Kidney glomerular epithelial cell (primary cell): ENCODE measurements at places on chromosomes 7 and 10.
A peak's percentile ranks its signal among the peaks of the same experiment; 100 is the strongest.

- no peak for DNase-seq
These were observed 269.1 kb upstream of the GLI3 start for GRCh38 chr7:42506097-42506496.

- no peak for DNase-seq
These were observed 32.6 kb downstream of the UMAD1 start for GRCh38 chr7:7673240-7673550.

- no peak for DNase-seq
These were observed 8.3 kb upstream of the RHOBTB1 start for GRCh38 chr10:60952067-60952845.

- no peak for DNase-seq
These were observed 180.9 kb downstream of the CTTNBP2 start for GRCh38 chr7:117692338-117692737.

DNA sequence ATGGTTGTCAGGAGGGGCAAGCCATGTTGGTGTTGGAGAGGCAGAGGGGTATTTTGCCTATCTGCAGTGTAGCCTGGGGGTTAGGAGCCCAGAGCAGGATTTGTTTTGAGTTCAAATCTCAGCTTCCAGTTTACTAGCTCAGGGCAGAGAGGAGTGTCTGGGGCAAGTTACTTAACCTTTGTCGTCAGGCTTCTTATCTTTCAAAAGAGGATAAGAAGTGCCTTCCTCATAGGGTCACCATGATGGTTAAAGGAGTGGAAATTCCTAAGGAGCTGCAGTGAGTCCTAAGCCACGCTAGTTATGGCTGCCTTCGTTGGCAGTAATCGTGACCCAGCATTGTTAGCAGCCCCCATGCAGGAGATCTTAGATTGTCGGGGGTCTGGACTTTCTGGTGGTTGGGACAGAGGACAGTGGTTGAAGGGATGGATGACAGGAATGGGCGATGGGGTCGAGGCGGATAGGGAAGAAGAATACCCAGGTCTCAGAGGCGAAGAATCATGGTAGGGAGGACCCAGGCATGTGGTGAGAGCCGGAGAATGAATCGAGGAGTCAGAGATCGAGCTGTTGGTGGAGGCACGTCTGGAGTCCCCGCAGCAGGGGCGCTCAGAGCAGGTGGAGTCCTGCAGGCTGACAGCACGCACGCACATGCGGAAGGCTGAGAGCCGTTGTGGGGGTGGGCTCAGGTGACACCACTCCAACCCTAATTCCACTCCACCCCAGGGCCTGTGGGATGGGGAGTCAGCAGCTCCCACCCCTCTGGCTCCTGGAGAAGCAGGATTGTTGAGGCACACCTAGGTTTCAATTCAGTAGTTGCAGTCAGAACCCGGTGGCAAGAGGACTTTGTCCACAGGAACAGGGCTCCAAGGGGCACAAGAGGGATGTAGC, 11.6 kb downstream of the ADCK2 start:
- no peak for DNase-seq

DNA sequence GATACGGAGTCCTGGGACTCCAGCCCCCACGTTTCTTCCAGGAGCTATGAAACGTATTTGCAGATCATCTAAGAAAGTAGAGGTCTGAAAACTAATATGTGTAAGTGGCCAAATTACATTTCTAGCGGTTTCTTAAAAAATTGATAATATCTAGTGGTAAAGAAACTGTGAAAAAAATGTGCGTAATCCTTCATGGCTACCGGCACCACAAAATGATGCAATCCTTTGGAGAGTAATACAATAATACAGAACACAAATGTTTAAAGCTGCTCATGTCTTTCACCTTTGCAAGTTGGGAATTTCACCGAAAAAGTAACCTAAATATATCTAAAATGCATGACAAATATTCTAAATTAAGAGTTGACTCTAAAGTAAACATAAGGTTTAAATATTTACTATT, 742.1 kb downstream of the GRID1 start:
- no peak for DNase-seq

DNA sequence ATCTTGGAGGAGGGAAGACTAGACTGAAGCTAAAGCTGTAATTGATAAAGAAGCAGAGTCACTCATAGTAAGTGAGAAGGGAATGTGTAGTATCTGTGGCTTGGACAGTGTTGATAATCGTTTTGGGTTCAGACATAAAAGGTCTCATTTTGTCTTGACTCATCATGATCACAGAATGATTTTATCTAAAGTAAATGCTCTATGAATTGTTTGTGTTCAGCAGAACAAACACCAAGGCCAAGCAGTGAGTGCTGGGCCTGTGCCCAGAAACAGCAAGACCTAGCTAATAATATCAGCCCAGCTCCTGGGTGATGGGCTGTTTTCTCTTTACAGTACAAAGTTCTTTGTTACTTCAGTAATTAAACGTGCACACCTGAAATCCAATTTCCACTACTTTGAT, 26.7 kb upstream of the CD36 start:
- DNase-seq: peak; percentile 20

DNA sequence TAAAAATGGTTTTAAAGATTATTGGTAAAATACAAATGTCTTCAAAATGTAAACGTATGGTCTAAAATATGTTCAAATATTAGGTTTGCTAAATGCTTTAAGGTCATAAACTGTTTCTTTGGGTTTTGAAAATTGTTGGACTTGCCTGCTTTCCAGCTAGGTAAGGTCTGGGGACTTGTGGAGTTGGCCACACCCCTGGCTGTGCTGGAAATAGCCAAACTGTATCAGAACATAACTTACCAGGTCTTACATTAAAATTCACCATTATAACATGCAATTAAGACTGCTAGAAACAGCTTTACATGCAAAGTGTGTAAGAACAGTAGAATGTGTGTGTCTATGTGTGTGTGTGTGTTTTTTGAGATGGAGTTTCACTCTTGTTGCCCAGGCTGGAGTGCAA, 29.7 kb upstream of the BNIP3 start:
- DNase-seq: no peak

- DNase-seq: no peak
These were observed 26.3 kb upstream of the WDR11 start for GRCh38 chr10:120824881-120825309.

GRCh38 chr10:30095631-30096422, 36.4 kb upstream of the JCAD start:
- DNase-seq: no peak

GRCh38 chr7:5692112-5692844, 89.2 kb downstream of the RNF216 start:
- peak; percentile 91 for DNase-seq

DNA sequence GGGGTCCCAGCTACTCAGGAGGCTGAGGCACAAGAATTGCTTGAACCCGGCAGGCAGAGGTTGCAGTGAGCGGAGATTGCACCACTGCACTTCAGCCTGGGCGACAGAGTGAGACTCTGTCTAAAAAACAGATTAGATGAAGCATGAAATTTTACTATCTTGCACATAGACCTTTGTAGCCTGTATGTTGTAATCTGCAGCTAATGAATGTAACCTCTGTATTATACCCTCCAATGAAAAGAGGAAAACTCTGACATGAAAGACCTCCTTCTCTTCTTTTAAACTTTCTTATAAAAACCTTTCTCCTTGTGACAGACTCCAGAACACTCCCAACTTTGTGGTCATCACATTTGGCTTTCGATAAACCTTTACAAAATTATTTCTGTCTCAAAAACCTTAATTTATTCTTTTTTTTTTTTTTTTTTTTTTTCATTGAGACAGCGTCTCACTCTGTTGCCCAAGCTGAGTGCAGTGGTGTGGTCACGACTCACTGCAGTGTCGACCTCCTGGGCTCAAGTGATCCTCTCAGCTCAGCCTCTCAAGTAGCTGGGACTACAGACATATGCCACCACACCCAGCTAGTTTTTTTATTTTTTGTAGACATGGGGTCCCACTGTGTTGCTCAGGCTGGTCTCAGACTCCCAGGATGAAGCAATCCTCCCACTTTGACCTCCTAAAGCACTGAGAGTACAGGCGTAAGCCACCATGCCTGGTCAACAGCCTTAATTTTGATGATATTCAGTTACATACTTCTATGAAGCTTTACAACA, 97.4 kb downstream of the SVOPL start:
- DNase-seq: no peak

GRCh38 chr10:29712108-29712507, 77.3 kb upstream of the SVIL start:
- no peak for DNase-seq

GRCh38 chr7:82897500-82897899, 265.2 kb downstream of the PCLO start:
- DNase-seq: no peak

- peak; percentile 68 for DNase-seq
These were observed 441.2 kb downstream of the PLXDC2 start for GRCh38 chr10:20257422-20257821.
